ENCODE measurements at places on chromosomes 2 and 18.

- no peak for DNase-seq
Observed at GRCh38 chr2:120301284-120301683, 44.7 kb upstream of the INHBB start.

DNA sequence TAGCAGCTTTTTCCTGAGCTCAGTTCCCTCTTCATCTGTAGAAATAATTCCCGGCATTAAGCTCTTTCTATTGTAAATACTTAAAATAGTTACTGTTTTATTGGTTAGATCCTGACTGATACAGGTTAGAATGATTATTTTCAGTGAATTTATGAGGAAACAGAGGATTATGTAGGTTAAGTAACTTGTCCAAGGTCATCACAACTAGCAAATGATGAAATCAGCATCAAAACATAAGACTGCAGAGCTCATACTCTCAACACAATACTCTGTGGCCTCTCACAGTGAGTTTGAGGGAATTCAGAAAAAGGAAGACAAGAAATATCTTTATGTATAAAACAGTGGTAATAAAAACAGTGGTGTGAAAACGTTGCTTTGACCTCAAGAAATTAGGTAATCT, 113.2 kb upstream of the DLX2 start:
- DNase-seq = no peak

GRCh38 chr18:8506251-8507049, 102.8 kb upstream of the RAB12 start:
- DNase-seq = no peak

GRCh38 chr2:16871411-16871810, 205.8 kb upstream of the CYRIA start:
- no peak for DNase-seq

DNA sequence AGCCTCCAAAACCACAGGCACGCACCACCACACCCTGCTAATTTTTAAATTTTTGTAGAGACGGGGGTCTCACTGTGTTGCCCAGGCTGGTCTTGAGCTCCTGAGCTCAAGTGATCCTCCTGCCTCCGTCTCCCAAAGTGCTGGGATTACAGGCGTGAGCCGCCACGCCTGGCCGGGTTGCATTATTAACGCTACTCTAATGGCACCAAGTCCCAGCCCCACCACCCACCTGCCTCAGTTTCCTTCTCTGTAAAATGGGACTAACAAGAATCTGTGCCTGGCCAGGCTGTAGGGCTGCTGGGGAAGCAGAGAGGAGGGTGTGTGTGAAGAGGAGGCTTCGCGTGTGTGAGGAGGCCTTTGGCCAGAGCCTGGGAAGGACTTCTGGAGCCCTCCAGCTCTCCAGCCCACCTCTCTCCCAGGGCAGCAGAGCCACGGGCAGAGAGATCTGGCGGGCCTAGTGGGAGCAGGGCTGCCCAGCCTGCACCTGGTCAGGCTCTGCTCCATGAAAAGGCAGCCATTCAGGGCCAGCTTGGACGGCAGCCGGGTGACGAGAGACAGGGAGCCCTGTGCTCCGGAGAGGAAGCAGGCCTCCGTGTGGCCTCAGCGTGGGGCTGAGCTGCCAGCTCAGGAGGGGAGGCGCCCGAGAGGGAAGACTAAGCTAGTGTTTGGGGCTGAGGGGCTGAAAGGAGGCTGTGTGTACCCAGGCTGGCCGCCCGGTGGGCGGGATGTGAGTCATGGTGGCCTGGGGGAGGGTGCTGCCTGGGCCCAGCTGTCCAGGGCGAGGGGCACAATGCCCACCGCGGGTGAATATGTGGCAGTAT, 7.4 kb upstream of the B3GNT7 start:
- no peak for DNase-seq

- no peak for DNase-seq
Observed at GRCh38 chr18:74012954-74013630, 134.5 kb downstream of the FBXO15 start.

DNA sequence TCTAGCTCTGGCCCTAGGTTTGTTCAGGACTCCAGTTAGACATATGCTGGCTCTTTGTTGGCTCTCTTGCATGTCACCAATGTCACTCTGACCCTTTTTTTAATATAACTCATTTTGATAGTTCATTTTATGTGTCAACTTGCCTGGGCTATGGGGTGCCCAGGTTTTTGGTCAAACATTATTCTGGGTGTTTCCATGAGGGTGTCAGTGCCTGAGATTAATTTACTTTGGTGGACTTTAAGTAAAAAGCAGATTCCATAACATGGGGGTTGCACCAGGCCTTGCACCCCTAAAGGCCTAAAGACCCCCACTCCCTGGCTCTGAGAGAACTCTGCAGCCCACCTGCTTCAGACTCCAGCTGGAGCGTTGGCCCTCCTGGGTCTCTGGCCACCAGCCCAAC, 48.1 kb upstream of the SNTG2 start:
- DNase-seq = no peak

- no peak for DNase-seq
Observed at GRCh38 chr2:241788572-241788971, 11.9 kb downstream of the GAL3ST2 start.

GRCh38 chr2:70785137-70785911, 5.1 kb downstream of the FIGLA start:
- DNase-seq = no peak

GRCh38 chr18:11147962-11148679, 1.2 kb downstream of the PIEZO2 start:
- DNase-seq = no peak

GRCh38 chr2:196277002-196277401, 105.6 kb upstream of the STK17B start:
- DNase-seq = no peak

DNA sequence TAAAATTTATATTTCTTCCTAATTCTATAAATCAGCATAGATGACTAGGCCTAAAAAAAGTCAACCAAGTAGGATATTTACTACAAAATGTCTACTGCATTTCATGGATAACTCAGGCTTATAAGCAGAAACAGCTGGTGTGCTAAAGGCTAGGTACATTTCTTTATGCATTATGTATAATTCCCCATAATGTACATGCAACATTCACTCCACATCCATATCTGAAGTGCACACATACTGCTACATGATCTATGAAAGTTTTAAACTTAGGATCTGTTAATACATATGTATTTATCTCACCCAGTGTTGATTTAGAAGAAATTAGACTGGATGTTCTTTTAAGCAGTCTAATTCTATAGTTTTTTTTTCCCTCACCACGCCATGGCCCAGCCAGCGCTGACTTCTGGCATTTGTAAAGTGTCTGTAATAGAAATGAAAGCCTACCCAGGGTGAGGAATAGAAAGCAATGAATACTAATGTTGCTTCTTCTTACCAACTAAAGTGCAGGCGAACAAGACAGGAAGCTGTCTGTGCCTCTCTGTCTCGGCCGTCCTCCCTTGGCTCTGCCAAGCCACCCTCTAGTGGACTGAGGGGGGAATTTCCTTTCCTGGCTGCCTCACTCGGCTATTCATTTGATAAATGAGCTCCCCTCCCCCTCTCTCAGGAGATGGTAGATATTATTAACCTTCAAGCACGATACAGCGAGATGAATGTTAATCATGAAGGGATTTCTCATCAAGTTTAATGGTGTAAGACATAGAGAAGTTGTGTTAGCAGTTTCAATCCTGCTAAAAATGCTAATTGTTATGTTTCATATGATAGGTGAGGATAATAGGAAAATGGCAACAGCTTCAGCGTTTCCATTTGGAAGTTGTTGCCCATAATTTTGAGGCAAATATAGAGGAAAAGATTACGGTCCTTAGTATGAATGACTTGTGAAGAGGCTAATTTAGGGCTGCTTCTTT, 384.5 kb downstream of the MTX2 start:
- DNase-seq = no peak

GRCh38 chr2:71637168-71637567, 183.8 kb downstream of the DYSF start:
- DNase-seq = no peak

GRCh38 chr2:203451689-203452088, 83.4 kb downstream of the RAPH1 start:
- DNase-seq = no peak

GRCh38 chr2:43376523-43377198, 150.3 kb upstream of the ZFP36L2 start:
- DNase-seq = no peak

GRCh38 chr18:36856815-36857214, 27.9 kb downstream of the KIAA1328 start:
- no peak for DNase-seq

DNA sequence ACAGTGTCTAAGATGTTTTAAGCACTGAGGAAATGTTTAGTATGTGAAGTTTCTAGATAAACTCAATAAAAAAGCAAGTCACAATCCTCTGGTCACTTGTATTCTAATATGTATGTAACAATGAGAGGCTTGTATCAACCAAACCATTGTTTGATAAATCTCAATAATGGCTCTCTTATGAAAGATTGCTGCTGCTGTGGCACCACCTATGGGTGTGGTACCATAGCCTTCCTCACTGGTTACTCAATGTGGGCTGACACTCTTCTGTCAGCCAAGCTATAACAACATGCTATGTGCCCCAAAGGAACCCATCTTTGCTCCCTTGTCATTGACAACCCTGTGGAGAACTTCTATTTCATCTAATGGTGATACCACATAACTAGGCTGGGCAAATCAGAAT, 12.6 kb upstream of the RAB1A start:
- DNase-seq = no peak

DNA sequence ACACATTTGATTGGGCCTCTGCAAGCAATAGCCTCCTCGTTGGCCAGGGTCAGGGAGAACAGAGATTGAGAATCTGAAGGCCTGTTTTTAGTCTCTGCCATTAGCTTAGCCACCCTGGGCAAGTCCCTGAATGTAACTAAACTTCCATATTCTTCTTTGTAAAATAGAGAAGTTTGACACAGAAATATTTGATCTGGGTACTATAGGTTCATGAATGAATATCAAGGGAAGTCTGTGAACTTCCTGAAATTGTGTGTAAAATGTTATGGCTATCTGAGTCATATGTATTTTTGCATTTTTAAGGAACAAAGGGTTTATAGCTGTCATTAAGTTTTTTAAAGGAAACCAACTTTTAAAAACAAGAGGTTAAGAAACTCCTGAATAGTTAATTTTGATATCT, 23.2 kb downstream of the RND3 start:
- DNase-seq = no peak

DNA sequence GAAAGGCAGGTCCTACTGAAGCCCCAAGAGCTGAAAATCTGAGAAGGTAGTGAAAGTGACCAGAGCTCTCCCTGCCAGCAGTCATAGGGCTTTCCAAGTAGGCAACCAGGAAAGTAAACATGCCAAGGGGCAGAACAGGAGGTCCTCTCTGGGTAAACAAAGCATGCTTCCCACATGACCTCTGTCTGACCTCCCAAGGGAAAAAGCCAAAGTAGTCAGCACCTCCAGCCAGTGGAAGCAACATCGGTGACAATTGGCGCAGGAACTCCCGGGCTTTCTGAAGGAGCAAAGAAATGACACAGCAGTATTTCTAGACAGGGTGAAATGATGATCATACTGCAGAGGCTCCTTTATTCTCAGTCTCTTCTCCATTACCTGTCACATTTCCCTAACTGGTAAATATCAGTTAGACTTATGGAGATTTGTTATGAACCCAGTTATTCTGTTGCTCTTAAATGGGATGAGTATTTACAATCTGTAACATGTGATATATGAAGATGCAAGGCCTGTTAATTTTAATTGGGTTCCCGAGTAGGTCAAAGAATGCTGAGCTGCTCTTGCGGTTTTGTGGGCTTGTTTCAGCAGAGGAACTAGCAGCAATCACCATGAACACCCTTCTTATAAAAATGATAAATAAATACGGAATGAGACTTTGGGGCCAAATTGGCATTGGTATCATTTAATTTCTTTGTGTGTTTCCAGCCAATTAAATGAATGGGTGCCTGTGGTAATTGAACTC, 321.0 kb downstream of the RND3 start:
- DNase-seq = no peak

Data from stimulated activated CD8-positive, alpha-beta memory T cell treated with anti-CD3 and anti-CD28 coated beads, Interleukin-15, amount 100 ng/mL, for 1 hour (primary cell).